ENCODE measurements at places on chromosomes 6 and 20.

- no peak overlapping the region for H3K4me3 ChIP-seq
- DNase-seq: no peak
- H3K27me3 ChIP-seq: no peaks in the 10 kb centered on the region
- no peaks in the 10 kb centered on the region for H3K36me3 ChIP-seq
- 0 out of 2 replicates have a peak, but pooled peaks cover 5% of the 10 kb centered on the region for H3K4me1 ChIP-seq
These were observed 66.0 kb downstream of the STK4 start for GRCh38 chr20:45032276-45032675.

DNA sequence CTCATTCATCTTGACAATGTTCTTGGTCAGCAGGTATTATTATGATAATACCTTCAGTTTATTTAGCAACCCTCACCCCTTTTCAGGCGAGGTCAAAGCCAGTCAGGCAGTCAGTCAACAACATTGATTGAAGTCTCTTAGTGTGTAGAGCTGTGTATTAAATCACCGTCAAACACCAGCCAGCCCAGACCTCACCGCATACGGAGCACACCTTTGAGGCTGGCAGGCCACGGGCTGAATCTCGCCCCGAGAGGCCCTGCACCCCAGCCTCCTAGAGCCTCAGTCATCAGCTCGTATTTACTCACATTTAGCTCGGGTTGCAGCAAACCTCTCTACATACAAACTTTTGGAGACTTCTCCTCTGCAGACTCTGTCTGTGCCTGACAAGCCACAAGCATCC is 36.0 kb upstream of the FOXA2 start:
- H3K27ac ChIP-seq: no peak overlapping the region
- H3K36me3 ChIP-seq: no peaks in the 10 kb centered on the region
- DNase-seq: no peak

DNA sequence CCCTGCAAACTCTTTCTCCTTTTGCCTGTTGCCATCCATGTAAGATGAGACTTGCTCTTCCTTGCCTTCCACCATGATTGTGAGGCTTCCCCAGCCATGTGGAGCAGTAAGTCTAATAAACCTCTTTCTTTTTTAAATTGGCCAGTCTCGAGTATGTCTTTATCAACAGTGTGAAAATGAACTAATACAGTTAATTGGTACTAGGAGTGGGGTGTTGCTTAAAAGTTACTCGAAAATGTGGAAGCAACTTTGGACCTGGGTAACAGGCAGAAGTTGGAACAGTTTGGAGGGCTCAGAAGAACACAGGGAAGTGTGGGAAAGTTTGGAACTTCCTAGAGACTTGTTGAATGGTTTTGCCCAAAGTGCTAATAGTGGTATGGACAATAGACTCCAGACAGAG is 359.2 kb upstream of the KHDRBS2 start:
- no peak overlapping the region for H3K4me3 ChIP-seq
- H3K36me3 ChIP-seq: no peaks in the 10 kb centered on the region
- H3K4me1 ChIP-seq: no peaks in the 10 kb centered on the region
- H3K27ac ChIP-seq: no peak overlapping the region

DNA sequence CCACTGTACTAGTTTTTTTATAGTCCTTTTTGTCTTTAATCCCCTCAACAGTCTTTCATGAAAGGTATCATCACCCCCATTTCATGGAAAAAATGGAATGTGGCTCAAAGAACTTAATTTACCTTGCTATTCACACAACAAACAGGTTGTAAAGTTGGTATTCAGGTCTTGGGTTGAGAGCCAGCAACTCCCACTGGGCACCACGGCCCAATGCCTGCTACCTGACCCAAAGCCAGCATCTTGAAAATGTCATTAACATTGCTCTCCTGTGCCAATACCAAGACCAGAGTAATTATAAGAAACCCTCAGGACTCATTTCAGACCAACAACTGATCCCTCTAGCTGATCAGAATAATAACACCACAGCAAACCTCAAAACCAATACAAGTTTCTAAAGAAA is 75.7 kb downstream of the METTL24 start:
- no peak for DNase-seq
- H3K36me3 ChIP-seq: no peaks in the 10 kb centered on the region
- no peak overlapping the region for H3K27ac ChIP-seq
- H3K4me1 ChIP-seq: 0 out of 2 replicates have a peak, but pooled peaks cover 3% of the 10 kb centered on the region
- no peak overlapping the region for H3K4me3 ChIP-seq

DNA sequence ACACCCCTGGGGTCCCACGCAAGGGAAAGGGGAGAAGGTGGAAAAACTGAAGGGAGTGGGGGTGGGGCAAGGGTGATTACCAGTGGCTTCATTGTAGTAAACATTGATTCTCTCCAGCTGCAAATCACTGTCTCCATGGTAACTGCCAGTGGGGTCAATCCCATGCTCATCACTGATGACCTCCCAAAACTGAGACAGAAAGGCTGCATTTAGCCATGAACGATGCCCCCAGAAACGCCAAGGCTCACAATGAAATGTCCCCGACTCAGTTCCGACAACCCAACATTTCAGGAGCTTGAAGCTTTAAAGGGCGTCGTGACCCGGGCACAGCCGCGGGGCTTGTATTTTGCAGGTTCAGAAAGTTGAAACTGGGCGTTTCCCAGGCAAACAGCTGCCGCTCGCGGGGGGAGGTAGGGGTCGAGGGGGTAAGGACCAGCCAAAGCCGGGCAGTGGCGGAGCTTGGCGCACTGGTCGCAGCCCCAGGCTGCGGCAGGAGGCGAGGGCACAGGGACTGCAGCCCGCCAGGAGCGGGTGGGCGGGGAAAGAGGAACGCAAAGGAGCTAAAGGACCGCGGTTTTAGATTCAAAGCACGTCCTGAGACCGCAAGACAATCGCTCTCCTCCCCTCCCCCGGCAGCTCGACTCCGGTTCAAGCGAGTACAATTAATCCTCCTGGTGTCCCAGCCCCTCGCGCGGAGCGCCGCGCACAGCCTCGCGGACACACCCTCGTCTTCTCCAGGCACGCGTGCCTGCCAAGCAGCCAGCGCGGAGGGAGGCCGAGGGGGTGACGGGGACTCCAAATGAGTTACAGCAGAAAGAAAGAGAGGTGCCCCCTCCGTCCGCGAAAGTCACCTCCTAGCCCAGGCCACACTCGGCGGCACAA is 731 bp downstream of the TUBB2B start:
- DNase-seq: peak; percentile 42
- no peaks in the 10 kb centered on the region for H3K27me3 ChIP-seq
- peak overlapping the region; percentile 58 for H3K4me3 ChIP-seq

DNA sequence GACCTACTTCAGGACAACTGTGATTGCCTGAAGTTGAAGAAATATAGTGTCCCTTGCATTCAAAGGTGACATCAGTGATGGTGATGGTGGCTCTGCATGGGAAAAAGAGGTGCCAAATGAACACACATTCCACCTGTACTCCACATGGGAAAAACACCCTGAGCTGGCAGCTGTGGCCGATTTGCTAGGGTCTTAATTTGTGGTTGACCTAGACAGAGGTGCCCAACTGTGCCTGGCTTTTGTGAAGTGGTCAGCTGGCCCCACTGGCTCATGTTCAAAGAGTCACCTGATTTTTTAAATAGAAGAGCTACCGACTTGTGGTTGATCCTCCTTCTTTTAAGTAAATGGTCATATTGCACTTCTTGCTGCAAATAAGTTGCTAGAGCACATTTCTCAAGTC is 7.6 kb upstream of the GCNT2 start:
- no peaks in the 10 kb centered on the region for H3K36me3 ChIP-seq
- peaks cover 18% of the 10 kb centered on the region for H3K4me1 ChIP-seq
- H3K27ac ChIP-seq: no peak overlapping the region

DNA sequence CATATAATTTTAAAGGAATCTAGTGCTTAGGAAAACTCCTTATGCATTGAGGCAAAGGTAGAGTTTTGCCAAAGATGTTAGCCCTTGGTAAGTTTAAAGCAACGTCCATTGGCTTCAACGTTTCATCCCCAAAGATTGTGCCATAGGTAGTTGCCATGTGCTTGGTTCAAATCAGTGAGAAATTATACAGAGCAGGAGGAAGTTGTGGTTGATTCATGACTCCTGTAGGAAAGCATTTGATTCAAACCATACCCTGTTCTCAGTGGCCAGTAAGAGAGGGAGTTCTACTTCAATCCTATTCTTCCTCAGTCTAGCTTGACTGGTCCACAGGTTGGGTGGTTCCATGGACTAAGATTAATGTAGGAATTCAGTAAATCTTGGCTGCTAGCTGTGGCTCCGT is 535.6 kb downstream of the QKI start:
- no peak overlapping the region for H3K27ac ChIP-seq
- H3K4me3 ChIP-seq: no peak overlapping the region
- H3K36me3 ChIP-seq: no peaks in the 10 kb centered on the region
- no peak for DNase-seq
- no peaks in the 10 kb centered on the region for H3K27me3 ChIP-seq
- H3K4me1 ChIP-seq: no peaks in the 10 kb centered on the region

DNA sequence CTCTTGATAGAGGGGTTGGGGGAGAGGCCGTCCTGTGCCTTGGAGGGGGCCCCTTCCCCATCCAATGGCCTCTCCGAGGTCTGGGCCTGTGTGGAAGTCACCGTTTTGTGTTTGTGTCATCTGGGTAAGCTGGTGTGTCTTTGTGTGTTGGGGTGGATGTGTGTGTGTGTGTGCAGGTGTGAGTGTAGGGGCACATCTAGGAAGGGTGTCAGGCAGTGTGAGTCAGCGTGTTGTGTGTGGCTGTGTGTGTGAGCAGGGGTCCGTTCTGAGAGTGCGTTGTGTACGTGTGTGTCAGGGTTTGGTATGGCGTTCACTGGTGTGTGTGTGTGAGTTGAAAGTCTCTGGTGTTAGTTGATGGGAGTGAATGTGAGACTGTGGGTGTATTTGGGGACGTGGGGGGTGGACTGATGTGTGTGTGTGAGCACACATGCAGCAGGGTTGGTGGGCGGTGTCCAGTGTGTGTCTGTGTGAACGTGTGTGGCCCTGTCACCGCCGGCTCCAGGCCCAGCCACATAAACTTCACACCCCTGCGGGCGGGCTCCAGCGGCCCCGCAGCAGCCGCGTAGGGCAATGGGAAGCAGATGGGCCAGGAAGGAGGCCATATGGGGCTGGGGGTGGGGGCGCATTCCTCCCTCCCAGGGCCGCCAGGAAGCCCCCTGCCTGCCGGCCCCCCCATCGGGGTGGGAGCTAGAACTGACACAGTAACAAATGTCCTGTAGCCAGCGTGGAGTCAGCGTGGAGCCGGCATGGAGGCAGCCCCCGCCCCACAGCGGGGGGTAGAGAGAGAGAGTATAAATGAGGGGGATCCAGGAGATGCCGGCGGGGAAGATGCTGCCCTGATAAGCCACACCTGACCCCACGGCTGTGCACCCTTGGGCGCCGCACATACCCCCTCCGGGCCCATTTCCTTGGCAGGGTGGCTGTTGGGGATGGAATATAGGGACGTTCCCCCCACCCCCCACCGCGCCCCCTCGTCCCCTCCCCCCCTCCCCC is 32.1 kb downstream of the SNAI1 start:
- no peak for DNase-seq
- no peaks in the 10 kb centered on the region for H3K27me3 ChIP-seq
- no peak overlapping the region for H3K4me3 ChIP-seq
- H3K36me3 ChIP-seq: no peaks in the 10 kb centered on the region

Measured in Caco-2 (cell line).